Activated T-cell treated with anti-CD3 and anti-CD28 coated beads, Interleukin-2, amount 50 U/mL, for 1 hour (primary cell): ENCODE measurements at places on chromosomes 13 and 19.

DNA sequence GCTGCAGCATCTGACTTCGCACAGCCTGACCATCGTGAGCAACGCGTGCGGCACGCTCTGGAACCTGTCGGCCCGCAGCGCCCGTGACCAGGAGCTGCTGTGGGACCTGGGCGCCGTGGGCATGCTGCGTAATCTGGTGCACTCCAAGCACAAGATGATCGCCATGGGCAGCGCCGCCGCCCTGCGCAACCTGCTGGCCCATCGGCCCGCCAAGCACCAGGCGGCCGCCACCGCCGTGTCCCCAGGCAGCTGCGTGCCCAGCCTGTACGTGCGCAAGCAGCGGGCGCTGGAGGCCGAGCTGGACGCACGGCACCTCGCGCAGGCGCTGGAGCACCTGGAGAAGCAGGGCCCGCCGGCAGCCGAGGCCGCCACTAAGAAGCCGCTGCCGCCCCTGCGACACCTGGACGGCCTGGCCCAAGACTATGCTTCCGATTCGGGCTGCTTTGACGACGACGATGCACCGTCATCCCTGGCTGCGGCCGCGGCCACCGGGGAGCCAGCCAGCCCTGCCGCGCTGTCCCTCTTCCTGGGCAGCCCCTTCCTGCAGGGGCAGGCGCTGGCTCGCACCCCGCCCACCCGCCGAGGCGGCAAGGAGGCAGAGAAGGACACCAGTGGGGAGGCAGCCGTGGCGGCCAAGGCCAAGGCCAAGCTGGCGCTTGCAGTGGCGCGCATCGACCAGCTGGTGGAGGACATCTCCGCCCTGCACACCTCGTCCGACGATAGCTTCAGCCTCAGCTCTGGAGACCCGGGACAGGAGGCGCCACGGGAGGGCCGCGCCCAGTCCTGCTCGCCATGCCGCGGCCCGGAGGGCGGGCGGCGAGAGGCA is 13.6 kb downstream of the C19orf25 start:
- DNase-seq = peak; percentile 50

DNA sequence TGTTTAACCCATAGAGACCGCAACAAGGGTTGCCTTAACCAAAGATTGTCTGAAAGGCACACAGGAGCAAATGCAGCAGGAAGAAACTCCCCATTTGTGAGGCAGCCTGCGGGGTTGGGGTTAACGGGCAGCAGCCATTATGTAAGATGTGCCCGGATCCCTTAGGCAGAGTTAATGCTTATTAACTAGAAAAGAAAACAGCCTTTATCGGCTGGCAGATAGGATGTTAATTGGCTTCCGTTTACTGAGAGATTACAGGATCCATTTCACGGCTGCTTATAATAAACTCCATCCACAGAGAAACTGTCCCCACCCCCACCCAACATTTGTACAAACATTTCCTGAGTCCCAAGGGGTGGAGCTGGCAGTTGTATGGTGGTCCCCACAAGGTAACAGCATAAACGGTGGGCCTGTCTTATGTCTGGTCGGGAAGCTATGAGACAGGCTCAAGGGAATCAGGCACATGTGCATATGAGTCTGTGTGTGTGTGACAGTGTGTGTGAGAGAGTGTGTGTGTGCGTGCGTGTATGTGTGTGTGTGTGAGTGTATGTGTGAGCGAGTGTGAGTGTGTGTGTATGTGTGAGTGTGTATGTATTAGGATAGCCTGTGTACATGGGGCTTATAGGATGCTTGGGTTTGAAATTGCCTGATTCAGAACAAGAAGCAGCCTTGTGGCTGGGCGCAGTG is 10.5 kb downstream of the SLC25A42 start:
- no peak for DNase-seq

- no peak for DNase-seq
Observed at GRCh38 chr13:107422421-107422820, 792.9 kb downstream of the LIG4 start.

GRCh38 chr19:40932008-40932959 is 50.3 kb upstream of the CYP2A7 start:
- DNase-seq = no peak

GRCh38 chr19:54644056-54644455 is 13.8 kb downstream of the LILRB1 start:
- no peak for DNase-seq

GRCh38 chr19:51431124-51431523 is 13.7 kb upstream of the SIGLEC10 start:
- no peak for DNase-seq

DNA sequence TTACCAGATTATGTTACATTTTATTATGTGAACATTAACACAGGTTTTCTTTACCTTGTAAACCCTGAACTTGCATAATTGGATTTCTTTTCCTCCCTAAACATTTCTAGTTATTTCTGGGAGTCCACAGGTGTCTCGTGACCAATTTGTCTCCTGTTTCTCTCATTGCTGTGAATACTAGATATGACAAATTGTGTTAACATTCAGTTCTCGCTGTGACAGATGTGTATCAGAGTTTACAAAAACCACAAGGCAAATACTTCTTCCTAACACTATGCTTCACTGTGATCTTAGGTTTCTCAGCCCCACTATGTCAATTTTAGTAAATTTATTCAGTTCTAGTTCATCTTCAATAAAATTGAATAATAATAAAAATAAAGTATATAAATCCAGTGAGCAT is 1554.9 kb downstream of the EFNB2 start:
- DNase-seq = no peak

DNA sequence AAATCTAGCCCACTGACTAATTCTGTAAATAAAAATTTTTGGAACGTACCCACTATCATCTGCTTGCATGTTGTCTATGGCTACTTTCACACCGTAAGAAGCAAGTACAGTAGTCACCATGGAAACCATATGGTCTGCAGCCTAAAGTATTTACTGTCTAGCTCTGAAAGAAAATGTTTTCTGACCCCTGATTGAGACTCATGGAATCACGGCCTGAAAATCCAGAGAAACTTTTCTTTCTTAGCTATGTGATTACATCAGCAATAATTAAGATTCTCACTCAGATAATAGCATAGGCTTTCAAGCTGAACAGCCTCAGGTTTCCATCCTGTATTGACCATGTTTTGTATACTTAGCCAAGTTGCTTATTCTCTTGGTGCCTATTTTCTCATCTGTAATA is 264.6 kb downstream of the NHLRC3 start:
- DNase-seq = no peak

- no peak for DNase-seq
Observed at GRCh38 chr13:39099231-39099630, 61.0 kb downstream of the NHLRC3 start.

- DNase-seq = no peak
Observed at GRCh38 chr13:110463871-110464510, 97.5 kb downstream of the RAB20 start.

GRCh38 chr19:3346677-3347353 is 19.6 kb upstream of the NFIC start:
- DNase-seq = no peak
